ENCODE measurements at places on chromosomes 5 and 9. TPM values are rescaled to one million over a fixed set of nuclear protein-coding genes. Genes with fewer than 3 reads are reported as not detected.

Gene CRHBP
- 0.75 TPM for polyA plus RNA-seq

Gene SPINK7
- polyA plus RNA-seq = not detected

Gene ITGA1
- 5.5 TPM for polyA plus RNA-seq

GRCh38 chr9:69130456-69131441, 43.3 kb upstream of the TJP2 start:
- DNase-seq = no peak

- DNase-seq = no peak
Measured at GRCh38 chr9:89996116-89996515, 391.3 kb downstream of the GADD45G start.

GRCh38 chr5:94793816-94794198, 175.3 kb downstream of the SLF1 start:
- DNase-seq = no peak

Gene HINT2
- 51.4 TPM for polyA plus RNA-seq
